ENCODE measurements at places on chromosomes 3 and 15.

GRCh38 chr3:197957790-197958133 lies 2.3 kb upstream of the LMLN start:
- DNase-seq: no peak

DNA sequence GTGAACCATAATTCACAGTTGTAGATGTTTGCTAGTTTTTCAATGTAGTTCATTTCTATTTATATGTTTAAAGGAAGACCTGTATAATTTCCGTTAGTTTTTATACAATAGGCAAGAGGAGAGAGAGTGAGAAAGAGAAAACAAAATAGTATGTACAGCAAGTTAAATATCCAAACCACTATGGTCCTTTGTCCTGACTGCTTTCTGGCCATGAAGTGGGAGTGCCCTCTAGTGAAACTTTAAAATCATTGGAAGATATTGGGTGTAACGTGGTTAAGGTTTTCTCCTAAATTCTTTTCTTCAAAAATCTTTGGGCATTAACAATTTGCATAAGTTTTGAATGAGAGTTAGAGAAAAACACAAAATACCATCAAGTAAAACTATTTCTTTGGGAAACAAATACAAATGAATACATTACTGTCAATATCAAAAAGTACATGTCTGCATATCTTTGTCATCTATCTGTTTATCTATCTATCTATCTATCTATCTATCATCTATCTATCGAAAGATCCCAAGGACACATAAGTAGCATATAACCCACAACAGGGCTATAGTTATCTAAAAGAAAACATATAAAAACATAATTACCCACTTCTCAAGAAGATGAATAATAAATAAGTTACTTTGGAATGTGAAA lies 534.6 kb upstream of the ATP11B start:
- peak; percentile 81 for DNase-seq

GRCh38 chr15:62933386-62933785 lies 109.2 kb upstream of the TPM1 start:
- DNase-seq: no peak

GRCh38 chr15:32979710-32980109 lies 214.8 kb downstream of the FMN1 start:
- DNase-seq: no peak

DNA sequence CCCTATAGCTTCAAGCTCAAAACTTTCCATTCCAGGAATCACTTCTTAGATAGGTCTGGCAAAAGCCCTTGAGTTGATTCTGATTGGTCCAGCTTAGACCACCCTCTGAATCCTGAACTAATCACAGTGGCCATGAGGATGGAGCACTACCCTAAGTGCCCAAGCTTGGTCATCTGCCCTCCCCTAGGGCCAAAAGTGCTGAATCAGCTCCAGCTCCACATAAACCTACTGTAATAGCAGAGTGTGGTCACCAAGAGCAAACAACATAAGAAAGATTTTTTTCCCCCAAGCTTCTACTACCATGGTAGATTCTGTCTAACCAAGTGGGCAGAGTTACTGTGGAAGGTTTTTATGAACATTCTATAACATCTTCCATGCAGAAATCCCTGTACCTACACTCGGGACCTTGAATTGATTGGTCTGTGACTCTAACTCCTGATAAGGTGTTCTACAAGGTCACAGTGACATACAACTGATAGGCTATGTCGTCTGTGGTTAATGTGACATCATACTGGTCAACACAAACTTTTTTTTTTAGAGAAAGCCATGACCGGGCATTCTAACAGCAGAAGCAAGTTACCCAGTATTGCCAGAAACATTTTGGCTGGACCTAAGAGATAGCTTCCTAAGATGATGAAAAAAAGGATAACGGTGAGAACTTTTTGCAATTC lies 320.9 kb downstream of the MAGI1 start:
- DNase-seq: no peak

DNA sequence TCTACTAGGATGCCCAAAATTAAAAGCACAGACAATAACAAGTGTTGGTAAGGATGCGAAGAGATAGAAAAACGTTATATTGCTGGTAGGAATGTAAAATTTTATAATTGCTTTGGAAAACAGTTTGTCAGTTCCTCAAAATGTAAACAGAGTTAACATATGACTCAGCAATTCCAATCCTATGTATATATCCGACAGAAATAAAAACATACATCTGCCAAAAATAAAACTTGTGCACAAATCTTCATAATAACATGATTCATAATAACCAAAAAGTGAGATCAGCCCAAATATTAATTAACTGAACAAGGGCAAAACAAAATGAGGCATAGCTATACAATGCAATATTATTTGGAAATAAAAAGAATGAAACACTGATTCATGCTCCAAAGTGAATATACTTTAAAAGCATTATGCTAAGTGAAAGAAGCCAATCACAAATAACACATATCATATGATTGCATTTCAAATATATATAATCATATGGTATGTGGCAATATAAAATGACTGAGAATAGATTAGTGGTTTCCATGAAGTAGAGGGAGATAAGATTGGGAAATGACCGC lies 609.3 kb downstream of the IGSF11 start:
- no peak for DNase-seq

- DNase-seq: no peak
These were observed 33.1 kb downstream of the WNT5A start for GRCh38 chr3:55453886-55454496.

DNA sequence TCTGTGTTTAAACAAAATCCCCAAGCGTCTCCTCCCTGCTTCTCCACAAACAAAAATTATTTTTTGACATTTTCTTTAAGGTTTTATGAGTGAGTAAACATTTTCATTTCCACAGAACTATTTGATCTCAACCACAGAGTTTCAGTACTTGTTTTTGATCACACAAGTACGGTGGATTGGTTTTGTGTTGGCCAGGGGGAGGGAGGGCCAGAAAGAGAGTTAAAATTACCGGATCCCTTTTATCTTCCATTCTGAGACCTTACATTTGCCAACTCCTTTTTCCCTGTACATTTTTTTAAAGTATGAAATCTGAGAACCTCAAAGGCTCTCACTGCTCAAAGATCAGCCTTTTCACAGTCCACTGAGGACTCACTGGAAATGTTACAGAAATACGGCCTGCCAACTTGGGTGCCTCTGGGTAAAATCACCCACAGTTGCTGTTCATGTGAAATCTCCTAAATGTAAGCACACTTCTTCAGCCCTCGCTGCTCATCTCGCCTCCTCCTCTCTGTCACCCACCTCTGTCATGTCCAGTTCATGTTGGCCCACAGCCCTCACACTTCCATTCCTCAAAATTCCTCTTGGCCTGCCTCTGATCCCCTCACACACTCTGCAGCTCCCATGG lies 1.7 kb downstream of the HOMER2 start:
- DNase-seq: no peak

DNA sequence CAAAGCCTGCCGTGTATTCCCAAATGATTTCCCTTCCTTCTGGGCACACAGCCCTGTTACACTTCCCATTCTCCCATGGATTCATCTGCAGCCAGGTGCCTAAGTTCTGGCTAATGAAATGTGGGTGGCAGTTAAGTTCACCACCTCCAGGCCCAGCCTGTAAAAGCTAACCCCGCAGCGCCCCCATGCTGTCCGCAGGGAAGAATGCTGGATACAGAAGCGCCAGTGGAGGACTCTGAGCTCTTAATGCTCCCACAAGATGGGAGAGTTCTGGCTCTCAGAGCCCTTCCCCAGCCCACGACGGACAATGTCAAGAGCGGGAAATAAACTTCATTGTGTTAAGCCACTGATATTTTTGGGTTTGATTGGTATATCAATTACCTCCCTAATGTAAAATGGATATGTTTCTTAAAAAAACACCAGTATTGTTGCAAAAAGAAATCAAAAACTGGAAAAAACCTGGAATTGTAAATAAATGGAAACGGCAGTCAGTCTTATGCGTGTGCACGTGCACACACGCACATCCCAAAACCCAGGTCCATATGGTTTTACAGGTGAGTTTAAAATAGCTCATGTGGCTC lies 37.7 kb upstream of the FGD5 start:
- DNase-seq: peak; percentile 32

DNA sequence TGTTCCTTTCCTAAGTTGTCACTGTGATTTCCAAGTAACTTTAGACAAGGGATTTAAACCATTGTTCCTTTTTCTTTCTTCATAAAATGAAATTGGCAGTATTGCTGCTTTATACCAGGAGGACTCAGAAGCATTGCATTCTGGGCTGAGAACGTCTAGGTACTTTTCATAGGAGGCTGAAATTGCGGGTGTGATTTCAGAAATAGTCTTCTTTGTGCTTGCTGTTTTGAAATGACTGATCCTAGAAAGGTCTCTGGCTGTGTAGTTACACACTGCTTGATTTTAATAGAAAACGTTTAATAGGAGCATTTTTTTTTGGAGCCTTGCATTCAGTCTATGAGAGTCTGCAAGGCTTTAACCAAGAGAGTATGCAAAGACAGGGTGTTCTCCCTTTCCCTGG lies 56.3 kb downstream of the PPM1L start:
- no peak for DNase-seq

GRCh38 chr3:37526511-37526910 lies 335.2 kb upstream of the CTDSPL start:
- no peak for DNase-seq

DNA sequence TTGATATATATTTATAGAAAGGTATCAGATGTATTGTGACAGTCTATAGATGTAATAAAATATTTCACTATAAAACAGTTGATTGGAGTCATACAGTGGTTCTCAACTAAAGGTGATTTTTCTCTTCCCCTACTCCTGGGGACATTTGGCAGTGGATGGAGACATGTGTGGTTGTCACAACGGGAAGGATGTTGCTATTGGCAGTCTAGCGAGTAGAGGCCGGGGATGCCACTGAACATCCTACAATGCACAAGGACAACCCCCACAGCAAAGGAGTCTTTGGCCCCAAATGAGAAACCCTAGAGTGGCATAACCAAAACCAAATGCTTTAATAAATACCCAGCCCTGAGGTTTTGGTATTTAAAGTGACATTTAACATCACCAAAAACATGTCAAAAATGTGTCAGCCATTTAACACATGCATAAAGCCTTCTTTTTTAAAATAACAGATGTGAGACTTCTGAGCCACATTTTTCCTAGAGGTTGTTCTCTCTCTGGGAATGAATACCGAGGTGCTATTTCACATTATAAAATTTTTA lies 367.5 kb downstream of the PTPRG start:
- no peak for DNase-seq

DNA sequence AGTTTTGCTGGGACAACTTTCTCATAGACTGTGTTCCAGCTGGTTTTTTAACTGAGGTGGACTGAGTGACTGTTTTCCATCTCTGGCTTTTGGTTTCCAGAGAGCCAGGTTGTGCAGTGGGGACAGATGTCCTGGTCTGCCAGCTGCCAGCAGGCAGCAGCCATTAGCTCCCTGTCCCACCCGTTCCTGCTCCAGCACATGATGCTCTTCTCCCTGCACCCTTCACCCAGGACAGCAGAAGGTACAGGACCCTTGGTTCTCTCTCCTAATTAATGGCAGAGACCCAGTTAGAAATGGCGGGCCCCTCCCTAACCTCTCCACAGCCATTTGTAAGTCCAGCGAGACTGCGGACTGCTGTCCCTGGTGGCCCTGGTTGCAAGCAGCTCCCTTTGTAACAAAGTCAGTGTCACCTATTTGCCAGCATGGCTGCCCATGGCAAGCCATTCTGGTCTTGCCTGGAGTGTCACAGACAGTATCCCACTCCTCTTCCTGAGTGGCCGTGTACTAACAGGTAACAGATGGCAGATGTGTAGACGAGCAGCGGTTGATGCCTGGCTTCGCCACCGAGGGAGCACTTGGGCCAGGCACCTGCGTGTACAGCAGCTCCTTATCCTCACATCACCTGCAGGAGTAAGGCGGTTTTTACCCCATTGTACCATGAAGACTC lies 148.3 kb downstream of the DNAJB8 start:
- DNase-seq: no peak

- DNase-seq: no peak
These were observed 32.6 kb upstream of the TBC1D5 start for GRCh38 chr3:17775073-17775472.

- DNase-seq: no peak
These were observed 88.3 kb upstream of the MYRIP start for GRCh38 chr3:39721076-39721475.

GRCh38 chr3:125075738-125076137 lies 19.9 kb upstream of the HEG1 start:
- DNase-seq: no peak

DNA sequence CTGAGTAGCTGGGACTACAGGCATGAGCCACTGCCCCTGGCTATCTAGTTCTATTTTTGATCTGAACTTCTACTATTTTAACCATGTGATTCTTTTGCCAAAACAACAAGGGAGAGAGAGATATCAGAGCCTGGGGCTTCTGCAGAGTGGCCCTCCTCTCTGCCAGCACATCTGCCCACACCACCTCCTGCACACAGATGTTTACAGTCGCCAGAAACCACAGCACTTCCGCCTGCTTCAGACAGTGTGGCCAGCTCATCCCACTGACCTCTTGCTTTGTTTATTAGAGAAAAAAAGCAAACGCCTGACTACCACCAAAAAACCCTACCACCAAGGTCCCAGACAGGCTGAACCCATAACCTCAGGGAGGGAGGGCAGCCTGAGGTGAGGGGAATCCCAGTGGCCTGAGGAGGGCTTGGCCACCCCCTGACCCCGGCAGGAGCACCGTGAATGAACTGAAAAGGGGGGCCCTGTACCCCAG lies 85.9 kb upstream of the ABHD2 start:
- DNase-seq: no peak

DNA sequence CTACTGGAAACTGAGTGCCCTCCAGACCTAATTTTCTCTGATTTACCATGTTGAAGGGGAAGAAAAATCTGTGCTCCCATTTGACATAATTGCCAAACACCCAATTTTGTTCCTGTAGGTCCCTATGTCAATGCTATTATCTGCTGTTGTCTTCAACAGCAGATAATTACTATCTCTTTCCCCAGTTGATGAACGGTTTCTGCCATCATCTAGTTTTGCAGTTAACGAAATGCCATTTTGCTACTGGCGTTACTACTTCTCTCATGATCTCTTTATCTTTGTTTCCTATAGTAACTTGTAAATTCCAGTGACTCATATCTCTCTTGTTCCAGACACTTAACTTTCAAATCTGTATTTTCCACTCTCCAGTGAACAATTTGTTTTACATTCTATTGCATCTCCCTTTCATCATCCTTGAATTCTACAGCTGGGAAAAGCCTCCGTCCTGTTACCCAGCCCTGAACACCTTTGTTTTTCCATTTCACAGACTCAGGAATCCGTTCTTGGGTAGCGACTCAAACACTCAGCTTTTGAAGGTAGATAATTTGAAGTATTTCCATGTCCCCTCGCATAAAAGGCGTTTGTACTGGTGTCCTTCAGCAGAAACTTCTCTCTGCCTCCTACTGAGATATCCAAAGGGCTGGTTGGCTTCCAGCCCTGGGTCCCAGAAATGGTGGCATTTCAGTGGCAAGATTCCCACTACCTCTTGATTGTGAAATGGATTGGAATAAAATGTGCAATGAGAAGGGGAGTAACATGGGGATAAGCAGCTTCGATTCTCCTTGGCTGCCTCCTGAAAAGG lies 111.7 kb downstream of the FOXB1 start:
- peak; percentile 25 for DNase-seq

GRCh38 chr3:139585820-139586219 lies 46.3 kb upstream of the RBP1 start:
- no peak for DNase-seq

DNA sequence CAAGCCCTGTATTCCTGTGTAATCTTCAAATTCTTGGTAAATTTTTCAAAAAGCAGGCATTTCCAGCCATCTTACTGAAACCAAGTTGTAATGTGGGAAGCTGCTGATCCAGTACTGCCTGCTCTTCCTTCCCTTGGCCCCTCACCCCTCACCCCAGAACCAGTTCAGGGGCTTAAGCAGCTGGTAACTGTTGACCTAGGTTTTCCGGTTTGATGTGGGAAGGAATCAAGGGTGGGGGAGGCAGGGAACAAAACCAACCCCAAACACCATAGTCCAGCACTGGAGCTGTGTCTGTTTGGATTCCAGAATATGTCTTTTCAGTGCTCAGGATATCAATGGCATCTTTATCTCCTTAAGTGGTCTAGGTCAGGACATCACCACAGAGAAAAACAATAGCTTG lies 26.7 kb downstream of the SNX1 start:
- no peak for DNase-seq
